ENCODE measurements at places on chromosomes 4 and X.

- no peak for DNase-seq
Observed at GRCh38 chr4:183610033-183610432, 49.0 kb downstream of the RWDD4 start.

GRCh38 chrX:47200385-47201150 is 6.9 kb downstream of the UBA1 start:
- DNase-seq: no peak

GRCh38 chr4:48237996-48238645 is 31.5 kb downstream of the TEC start:
- no peak for DNase-seq

GRCh38 chr4:101458914-101459313 is 111.6 kb upstream of the PPP3CA start:
- peak; percentile 67 for DNase-seq

DNA sequence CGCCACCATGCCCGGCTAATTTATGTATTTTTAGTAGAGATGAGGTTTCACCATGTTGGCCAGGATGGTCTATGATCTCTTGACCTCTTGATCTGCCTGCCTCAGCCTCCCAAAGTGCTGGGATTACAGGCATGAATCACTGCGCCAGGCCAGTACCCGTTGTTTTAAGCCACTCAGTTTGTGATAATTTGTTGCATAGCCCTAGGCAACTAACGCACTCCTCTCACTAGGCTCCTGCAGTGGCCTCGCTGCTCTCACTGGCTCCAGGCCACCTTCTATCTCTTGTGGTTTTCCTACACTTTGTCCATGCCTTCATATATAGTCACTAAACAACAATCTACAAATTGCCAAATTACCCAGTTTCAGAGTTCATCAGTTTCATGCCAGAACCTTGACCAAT is 58.1 kb downstream of the DCHS2 start:
- DNase-seq: no peak

GRCh38 chrX:148628621-148629020 is 128.2 kb downstream of the AFF2 start:
- DNase-seq: no peak

DNA sequence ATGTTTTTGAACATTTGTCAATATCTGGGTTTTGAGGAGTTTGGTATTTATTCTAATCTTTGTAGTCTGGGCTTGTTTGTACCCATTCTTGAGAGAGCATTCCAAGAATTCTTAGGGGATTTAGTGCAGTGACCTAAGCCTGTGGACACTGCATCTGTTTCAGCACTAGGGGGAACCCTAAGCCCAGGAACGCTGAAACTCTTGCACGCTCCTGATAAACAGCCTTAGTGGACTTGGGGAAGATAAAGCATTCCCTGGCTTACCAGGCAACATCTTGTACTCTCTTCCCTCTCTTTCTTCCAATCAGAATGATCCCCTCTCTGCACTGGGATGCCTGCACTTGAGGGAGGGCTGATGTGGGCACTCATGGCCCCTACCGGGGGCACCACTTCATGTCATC is 654.9 kb upstream of the HTR2C start:
- DNase-seq: peak; percentile 14

- no peak for DNase-seq
Observed at GRCh38 chr4:70930530-70931256, 28.5 kb downstream of the MOB1B start.

GRCh38 chrX:131235768-131236545 is 53.1 kb downstream of the IGSF1 start:
- DNase-seq: no peak

GRCh38 chr4:184845367-184846021 is 19.7 kb upstream of the ACSL1 start:
- no peak for DNase-seq

- DNase-seq: no peak
Observed at GRCh38 chr4:37054531-37055077, 189.9 kb upstream of the NWD2 start.

DNA sequence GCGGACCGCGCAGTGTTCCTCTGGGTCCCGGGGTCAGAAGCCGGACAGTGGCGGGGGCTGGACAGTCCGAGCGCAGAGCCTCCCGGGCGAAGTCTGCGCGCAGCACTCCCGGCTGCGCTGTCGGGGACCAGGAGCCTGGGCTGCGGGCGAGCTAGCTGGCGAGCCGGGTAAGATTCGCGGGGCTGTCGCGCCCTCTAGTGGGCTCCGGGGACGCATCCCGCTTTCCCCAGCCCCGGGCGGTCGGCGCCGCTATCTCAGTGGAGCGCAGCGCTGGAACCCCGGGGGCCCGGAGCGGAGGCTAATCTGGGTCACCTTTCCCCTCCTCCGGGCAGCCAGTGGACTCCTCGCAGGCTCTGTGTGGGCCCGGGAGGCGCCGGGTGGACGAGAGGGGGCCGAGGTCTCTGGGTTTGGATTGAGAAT is 4.2 kb downstream of the PDGFRA start:
- peak; percentile 34 for DNase-seq

GRCh38 chr4:32031026-32031425 is 1310.9 kb downstream of the PCDH7 start:
- no peak for DNase-seq

DNA sequence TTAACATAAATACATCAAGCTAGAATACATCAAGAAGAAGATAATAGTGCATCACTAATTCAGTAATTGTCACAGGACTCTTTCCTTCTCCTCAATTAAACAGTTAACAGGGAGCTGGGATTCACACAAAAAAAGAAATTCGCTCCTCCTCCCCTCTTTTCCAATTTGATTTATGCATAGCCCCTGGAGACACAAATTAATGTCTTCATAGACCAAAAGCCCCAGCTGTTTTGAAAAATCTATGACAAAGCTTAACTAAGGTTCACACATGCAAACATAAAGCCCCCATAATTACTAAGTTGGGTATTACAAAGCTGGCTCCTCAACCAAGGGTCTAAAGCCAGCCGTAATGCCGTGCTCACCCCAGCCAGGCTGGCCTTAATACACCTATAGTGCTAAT is 61.2 kb downstream of the ENOX2 start:
- no peak for DNase-seq

DNA sequence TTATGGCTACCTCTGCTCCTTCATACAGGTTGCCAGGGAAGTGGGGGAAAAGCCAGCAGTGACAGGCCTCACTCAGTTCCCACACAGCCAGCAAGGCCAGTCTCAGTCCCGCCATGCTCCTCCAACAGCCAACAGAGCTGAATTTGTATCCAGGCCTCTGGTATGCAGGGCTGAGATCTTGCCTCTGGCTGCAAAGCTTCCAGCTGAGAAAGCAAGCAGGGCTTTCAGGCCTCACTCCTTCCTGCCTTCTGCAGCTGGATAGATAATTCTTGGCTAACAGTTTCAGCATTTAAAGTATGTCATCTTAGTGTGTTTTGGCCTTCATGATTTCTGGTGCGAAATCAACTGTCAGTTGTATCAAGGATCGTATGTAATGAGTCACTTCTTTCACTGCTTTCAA is 103.6 kb downstream of the GNL3L start:
- no peak for DNase-seq

DNA sequence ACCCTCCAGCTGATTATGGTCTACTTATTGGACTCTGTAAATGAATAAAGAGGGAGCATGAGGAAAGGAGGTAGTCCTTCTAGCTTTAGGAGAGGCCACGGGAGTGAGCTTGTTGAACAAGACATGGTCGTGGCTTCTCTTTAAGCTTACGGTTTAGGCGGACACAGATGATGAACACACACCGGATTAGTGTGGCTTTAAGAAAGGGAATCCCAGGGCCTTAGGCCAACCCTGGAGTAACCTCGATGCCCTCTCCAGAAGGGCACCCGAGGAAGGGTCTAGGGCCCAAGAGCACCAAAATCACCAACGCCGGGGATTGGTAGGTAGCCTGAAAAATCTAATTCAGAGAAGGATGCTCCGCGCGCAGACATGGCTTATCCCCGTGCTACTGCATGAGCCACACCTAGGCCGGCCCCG is 39.4 kb downstream of the ERVMER34-1 start:
- no peak for DNase-seq

GRCh38 chrX:132373610-132374009 is 115.2 kb downstream of the MBNL3 start:
- no peak for DNase-seq

- DNase-seq: no peak
Observed at GRCh38 chr4:152189451-152190179, 346.3 kb downstream of the FBXW7 start.

DNA sequence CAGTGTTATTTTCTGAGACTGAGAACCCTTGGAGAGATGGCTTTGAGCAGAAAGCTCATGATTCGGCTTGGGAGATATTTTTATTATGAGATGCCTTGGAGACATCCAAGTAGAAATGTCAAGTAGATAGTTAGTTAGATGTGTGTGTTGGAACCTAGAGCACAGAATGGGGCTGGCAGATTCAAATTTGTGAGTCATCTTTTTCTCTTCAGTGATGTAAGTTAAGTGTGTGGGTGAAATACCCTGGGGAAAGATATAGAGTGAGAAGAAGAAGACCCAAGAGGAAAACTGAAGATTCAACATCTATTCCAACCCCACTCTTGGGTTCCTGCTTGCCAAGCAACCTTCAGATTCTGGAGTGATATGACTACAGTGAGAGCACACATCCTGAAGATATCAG is 580.8 kb upstream of the AMOT start:
- DNase-seq: no peak

DNA sequence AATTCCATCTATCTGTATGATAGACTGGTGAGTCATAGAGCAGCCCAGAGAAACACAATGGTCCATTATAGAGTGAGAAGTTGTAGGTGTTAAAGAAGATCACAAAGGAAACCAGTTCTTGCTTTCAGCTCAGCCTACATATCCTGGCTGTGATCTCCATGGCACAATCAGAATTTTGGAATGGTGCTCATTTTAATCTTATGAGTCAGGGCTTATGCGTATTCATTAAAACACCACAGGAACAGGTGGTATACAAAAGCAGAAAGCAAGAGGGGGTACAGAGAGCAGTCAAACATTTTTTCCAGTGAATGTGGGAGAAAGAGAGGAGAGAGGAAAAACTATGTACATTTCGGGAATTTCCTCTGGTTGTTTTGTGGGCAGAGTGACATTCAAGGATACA is 126.9 kb downstream of the MFAP3L start:
- DNase-seq: no peak

GRCh38 chr4:148359769-148360168 is 82.4 kb downstream of the NR3C2 start:
- no peak for DNase-seq

- DNase-seq: no peak
Observed at GRCh38 chrX:120147537-120147936, 10.9 kb upstream of the RHOXF2 start.

- DNase-seq: no peak
Observed at GRCh38 chr4:85995361-85995760, 364.5 kb downstream of the MAPK10 start.

DNA sequence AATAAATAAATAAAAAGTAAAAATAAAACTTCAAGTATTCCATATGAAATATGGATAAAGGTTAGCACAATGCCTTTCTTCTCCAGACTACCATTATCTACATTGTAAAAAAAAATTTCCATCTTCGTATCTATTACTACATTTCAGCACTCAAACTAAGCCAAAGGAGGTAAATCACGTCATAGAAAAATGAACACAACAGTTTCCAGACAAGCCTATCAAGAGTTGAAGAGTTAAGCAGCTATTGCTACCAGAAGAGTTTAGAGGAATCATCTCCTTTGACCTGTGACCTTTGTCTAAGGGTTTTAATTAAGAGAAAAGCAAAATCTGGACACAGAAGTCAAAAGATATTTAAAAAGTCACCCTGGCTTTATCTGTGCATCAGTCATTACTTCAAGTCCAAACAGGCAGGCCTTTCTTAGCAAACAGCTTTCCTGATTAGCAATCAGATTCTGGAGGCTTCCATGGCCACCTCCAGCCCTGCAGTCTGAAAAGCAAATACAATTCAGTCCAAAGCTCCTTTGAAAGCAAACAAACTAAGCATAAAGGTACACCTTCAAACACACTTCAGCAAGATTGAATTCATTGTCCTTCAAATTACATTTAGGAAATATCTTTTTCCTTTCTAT is 82.2 kb downstream of the APBB2 start:
- DNase-seq: no peak

- no peak for DNase-seq
Observed at GRCh38 chr4:151569650-151570049, 160.7 kb downstream of the FHIP1A start.

DNA sequence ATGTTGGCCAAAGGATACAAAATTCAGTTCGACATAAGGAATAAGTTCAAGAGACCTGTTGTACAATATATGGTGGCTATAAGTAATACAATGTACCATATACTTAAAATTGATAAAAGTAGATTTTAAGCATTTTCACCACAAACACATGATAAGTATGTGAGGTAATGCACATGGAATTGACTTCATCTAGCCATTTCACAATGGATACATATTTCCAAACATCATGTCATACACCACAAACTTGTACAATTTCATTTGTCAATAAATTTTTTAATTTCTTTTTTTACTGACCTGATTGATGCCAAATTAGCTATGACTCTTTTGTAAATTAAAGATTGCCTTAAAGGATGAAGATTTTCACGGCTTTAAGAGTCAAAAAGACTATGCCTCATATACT is 103.1 kb upstream of the VCX2 start:
- no peak for DNase-seq

DNA sequence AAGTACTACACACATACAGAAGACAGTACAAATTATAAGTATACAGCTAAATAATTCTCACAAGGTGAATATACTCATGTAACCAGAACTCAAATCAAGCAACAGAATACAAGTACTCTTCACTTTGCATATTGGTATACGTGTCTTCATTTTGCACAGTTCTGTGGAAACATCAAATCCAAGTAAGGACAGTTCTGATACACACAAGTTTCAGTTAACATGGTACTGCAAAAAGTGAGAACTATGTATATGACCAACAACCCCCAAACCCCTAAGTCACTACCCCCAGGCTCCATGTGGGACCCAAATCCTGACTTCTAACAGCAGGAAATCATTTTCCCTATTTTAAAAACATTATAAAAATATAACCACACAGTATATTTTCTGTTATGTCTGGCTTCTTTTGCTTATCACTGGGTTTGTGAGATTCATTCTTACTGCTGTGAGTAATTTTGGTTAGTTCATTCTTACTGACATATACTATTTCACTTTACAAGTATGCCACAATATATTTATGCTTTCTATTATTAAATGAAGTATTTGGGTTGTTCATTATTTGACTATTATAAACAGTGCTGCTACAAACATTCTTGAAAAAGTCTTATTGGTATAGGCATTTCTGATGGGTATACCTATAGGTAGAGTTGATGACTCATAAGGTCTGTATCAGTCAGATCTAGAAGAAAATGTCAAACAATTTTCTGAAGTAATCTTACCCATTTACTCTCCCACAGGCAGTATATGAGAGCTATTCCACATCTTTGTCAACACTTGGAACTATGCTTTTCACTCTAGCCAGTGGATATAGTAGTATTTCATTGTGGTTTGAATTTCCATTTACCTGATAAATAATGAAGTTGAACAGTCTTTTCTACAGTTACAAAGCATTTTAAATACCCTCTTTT is 47.0 kb downstream of the SCLT1 start:
- DNase-seq: no peak

- DNase-seq: no peak
Observed at GRCh38 chr4:121783210-121783609, 17.9 kb upstream of the EXOSC9 start.
